ENCODE measurements at places on chromosomes 11 and 22.

DNA sequence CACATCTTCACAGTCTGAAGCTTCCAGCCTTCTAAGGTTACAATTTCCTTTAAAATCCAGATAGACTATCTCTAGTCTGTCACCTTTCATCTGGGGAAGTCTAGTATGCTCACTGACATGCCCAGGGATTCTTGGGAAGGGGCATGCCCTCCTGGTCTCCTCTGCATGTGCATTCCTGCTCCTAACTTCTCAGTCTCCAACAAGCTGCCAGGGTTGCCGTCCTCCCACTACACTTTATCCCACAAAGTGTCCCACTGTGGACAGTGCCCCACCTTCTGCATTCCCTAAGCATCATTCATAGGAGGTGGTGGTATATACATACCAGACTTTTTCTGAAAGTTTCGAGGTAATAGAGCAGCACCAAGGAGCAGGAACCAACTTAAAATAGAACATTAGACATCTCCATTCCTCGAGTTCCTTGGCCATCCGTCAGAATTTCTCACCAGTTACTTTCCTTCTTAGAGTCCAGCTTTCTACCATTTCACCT lies 28.7 kb downstream of the EIF3F start:
- DNase-seq = no peak

GRCh38 chr11:112612250-112612849 lies 348.9 kb upstream of the NCAM1 start:
- DNase-seq = no peak

DNA sequence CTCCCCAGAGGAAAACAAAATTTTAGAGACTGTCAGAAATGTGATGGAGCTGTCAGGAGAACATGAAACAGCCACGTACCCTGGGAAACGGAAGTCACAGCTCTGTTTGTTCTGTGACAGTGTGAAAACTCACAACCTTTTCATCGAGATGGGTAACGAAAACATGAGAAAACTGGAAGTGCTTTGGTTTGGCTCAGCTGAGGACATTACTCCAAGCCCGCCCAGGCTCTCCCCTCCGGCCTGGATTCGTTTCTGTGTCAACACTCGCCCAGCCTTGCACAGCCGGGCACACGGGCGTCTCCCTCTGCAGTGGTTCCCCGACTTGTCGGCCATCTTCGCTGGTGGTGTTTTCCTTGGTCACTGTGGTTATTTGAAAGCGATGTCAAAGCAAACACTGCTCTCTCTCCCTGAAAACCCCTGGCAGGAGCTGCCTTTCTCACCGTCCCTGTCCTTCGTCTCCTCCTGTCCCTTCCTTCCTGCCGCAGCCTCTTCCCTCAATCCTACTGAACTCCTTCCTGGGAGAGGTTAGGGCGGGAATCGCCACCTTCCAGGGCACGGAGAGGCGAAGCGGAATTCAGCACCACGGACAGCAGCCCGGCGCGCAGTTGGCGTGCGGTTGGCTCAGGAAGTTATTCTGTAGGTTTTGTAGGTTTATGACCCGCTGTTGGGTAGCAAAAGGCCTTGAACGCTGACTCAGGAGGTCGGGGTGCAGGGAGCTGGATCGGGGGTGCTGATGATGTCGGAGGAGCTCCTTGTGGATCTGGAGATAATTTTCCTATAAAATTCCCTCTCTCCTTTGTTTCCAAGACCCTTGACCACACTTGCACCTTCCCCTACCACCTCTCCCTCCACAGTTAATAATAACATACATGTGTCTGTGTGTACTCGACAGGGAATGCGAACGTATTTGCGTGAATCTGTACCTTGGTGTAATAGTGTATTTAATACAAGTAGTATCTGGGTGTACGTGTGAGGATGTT lies 13.1 kb upstream of the RPS19BP1 start:
- DNase-seq = no peak

GRCh38 chr22:31096657-31097279 lies 10.6 kb downstream of the SELENOM start:
- DNase-seq = no peak

GRCh38 chr22:26385164-26385563 lies 43.9 kb upstream of the ASPHD2 start:
- no peak for DNase-seq

GRCh38 chr22:49052023-49052538 lies 775.6 kb downstream of the BRD1 start:
- DNase-seq = no peak

DNA sequence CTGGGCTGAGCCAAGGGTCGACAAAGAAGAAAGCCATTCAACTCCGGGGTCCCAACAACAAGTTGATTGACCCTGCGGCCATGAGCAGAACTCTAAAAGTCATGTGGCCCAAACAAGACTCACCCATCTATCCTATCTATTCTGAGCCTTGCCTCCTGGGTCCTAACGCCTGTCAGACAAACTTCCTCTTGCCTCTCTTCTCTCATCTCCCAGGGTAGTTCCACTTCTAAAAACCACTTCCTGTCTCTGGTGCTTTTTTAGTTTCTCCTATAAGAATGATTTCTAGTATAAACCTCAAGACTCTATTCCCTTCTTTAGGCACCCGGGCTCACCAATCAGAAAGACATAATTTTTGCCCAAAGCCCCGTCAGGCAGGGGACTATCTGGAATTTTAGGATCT lies 530.2 kb downstream of the DLG2 start:
- DNase-seq = no peak

- DNase-seq = no peak
Measured at GRCh38 chr22:38601221-38601764, 31.3 kb upstream of the DMC1 start.

GRCh38 chr11:128343870-128344269 lies 243.5 kb downstream of the ETS1 start:
- DNase-seq = no peak

DNA sequence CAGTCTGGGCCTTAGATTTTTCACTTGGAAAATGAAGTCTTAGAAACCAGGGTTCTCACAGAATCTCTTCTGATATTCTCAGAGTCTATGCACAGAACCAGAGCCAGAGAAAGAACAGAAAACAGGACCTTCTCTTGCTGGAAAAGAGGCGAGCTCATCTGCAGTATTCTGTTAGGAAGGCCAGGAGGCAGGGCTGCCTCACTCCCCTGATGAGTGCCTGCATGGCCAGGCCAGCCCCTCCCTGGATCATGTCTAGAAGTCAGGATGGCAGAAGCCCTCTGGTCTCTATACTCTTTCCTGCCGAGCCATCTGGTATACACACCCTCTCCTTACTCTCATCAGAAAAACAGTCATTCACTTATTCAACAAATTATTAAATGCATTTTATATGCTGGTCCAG lies 723 bp downstream of the OR51M1 start:
- no peak for DNase-seq

DNA sequence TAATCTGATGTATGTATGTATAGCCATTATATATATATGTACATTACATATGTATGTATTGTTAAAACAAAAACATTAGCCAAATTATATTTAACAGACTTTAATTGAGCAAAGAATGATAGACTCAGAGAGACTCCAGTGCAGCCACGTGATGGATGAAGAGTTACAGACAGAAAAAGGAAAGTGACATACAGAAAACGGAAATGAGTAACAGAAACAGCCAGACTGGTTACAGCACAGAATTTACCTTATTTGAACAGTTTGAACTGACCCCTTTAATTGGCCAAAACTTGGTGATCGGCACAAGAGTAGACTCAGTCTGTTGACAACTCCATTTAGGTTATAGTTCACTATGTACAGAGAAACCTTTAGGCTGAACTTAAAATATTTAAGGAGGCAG lies 35.0 kb downstream of the CHORDC1 start:
- no peak for DNase-seq

DNA sequence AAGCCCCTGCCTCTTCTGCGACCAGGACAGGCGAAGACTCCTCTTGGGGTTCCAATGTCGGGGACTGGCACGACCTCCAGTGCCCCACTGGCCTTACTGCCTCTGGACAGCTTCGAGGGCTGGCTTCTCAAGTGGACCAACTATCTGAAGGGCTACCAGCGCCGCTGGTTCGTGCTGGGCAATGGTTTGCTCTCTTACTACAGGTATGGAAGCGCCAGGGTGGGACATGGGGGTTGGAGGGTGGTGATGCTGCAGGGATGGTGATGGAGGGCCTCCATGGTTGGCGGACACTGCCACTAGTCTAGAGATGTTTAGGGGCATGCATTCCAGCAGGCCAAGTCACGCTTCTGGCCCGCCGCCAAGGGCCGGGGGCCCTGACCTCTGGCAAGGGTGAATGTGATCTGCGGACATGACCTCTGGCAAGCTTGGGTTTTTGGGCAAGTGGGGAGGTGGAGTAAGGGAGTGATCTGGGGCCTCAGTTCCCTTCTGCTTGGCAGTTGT lies 727 bp downstream of the OSBP2 start:
- DNase-seq = no peak

DNA sequence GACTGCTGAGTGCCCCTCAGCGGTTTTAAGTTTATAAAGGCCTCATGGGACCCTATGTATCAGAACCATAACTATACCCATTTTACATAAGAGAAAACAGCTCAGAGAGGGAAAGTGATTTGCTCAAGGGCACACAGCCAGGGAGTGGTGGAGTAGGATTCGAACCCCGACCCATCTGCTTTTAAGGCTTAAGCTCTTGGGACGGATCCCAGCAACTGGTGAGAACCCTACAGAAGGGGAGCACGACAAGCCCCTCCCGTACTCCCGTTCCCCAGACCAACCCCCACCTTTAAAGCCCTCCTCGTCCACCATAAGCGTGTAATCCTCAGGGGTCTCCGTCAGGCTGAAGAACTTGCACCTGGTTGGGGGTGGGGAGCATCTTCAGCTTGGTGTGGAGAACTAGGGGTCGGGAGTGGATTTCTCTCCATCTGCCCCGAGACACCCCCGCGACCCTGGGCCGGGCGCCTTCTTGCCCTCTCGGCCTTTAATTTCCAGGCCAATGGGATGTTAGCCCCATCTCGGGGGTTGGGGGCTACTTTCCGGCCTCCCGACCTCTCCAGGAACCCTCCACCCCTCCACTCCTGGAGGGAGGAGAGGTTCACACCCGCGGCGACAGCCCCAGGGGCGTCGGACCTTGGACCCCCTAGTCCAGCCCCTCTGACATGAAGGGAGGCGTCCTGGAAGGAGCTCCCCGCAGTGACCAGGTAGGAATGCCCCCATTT lies 725 bp downstream of the CASTOR1 start:
- DNase-seq = no peak

GRCh38 chr11:123973816-123974215 lies 3.8 kb downstream of the OR10S1 start:
- DNase-seq = no peak

DNA sequence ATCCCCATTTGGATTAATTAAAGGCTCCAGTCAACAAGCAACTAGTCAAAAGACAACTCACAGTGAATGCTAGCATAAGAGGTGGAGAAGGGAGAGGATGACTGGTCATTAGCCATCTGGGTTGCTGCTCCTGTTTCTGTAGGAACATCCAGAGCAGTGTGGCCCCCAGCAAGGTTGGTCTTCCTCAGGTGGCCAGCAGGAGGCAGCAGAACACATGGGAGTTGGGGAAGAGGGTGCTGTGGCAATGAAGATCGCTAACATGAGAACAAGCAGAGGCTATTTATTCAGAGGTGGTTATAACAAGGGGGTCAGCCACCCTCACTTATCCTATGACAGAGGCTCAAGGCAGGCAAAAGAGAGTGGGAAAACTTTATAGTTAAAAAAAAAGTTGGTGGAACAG lies 21.3 kb downstream of the IZUMO1R start:
- DNase-seq = no peak

DNA sequence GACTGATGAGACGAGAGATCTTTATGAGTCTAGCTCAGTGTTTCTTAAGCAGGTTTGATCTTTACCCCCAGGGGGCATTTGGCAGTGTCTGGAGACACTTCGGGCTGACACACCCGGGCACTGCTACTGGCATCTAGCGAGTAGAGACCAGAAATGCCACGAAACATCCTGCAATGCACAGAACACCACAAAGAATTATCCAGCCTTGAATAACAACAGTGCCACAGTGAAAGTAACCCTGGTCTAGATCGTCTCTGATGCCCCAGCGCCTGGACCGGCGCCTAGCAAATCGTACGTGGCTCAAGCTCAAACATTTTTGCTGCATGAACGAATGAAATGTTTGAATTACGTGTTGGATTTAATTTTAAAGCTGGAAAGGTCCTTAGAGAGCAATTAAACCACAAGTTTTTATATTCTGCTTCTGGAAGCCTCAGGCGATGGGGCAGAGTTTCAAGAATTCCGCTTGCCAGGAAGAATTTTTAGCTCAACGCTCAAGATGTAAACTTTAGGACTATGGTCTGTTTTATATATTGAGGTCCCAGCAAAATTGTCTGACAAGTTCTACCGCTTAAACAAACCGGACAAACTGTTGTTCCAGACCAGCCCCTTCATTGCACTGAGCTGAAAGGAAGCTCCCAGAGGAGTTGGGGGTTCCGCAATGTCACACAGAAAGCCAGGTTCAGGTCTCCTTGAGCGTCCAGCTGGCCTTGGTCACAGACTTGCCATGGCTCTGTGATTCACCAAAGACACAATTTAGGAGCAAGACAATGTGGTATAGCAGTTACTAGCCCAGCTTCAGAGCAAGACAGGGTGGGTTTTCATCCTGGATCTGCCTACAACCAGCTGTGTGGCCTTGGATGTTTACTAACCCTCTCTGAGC lies 44.2 kb upstream of the SMTN start:
- DNase-seq = no peak

DNA sequence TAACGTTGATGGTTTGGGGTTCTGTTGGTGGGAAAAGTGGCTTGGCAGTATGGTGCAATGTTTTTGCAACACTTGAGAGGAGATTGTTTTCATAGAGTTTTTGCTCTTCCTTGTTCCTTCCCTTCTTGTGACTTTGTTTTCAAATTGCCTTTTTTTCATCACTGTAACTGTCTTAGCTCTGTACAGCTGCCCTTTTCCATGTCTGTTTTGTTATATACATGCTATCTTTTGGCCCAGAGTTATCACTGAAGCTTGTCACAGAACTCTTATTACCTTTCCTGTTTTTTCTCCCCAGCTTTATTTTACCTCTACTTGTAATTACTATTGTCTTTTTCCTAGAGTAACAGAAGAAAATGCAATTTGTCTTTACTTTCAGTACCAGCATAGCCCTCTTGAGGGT lies 154.1 kb downstream of the DDX10 start:
- DNase-seq = no peak

- DNase-seq = no peak
Measured at GRCh38 chr11:115751243-115752015, 247.2 kb upstream of the CADM1 start.

GRCh38 chr11:107014871-107015270 lies 3.4 kb downstream of the GUCY1A2 start:
- DNase-seq = no peak

DNA sequence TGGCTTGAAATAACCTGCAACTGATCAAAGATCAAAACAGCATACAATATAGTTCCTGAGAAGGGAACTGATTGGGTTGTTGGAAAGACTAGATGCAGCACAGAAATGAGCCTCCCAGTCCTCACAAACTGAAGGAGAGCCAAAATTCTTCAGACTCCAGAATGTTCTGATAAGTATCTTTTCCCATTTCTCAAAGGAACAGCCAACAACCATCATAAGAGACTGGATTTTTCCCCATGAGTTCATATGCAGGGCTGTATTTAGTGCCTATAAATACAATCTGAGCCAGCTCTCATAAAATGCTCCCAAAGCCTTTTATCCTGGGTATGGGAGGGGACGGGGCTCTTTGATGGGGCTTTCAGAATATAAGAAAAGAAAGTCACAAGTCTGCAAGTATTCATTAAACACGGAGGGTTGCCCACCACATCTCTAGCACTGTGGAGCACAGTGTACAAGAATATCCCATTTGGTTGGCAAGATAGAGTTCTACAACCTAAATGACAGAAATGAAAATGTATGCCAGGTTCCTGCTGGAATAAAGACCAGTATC lies 50.7 kb upstream of the LYVE1 start:
- DNase-seq = no peak

All from NCI-H2081 treated with DMSO at 0.1 percent for 48 hours (cell line).